Aorta (tissue), 5 donors: ENCODE measurements at places on chromosomes 13 and 19. TPM values are rescaled to one million over a fixed set of nuclear protein-coding genes. Genes with fewer than 3 reads are reported as not detected.

DNA sequence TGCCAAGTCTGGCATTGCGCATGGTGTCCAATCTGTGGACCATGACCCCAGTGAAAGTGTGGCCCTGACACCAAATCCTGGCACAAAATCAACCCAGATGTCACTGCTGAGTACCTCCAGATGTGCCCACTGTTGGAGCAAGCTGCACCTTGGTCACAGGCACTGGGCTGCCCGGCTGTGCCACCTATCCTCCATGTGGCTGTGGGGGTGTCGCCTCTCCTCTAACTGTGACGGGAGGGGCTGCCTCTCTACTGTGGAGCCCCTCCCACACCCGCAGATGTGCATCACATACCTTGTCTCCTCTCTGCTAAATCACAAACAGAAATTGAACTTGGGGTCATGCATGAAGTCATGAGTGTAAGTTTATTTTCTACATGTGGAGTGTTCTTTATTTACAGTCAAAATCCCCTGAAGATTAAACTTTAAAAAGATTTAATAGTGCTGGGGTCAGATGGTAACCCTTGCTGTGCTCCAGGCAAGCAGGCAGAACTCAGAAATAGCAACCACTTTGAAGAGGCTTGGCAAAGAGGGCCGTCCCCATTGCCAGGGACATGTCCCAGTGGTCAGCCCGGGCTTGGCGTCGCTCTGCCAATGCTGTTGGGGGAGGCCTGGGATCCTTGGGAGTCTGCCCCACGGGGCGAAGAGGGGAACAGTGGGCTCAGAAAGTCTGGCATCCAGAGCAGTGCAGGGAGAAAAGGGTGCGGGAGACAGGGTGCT is 46.4 kb upstream of the ZNF536 start:
- no peak for DNase-seq
- no peaks in the 10 kb centered on the region for H3K36me3 ChIP-seq
- H3K4me1 ChIP-seq: no peaks in the 10 kb centered on the region
- H3K4me3 ChIP-seq: no peak overlapping the region
- no peaks in the 10 kb centered on the region for H3K27me3 ChIP-seq

DNA sequence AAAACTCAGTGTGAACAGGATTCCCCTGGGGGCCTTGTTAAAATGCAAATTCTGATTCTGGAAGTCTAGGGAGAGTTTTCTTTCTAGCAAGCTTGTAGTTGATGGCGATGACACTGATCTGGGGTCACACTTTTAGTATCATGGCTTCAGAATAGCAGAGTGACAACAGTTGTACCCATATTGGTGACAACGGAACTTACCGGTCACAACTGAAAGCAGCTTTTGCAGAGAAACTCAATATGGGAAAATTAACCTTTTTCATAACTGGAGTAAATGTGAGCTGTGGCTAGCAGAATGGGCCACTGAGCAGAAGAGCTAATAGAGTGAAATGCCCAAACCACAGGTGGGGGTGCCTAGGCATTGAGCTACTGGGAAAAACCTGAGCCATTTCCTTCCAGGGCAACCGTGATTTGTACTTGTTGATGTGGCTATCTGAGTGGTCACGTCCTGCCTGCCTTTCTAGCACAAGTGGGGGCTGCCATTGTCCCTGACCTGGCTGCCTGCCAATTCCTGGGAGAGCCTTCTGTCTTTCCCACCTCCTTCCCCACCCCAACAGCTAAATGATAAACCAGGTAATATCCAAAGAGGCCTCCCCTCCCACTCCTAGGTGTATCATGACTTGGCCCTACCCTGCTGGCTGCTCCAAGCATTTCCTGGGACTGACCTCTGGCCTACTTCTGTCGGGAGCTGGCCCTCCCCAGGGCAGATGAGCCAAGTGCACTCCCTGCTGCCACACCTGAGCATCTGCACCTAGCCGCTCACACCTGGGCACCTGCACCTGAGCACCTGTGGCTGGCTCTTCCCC is 1.7 kb upstream of the SLC10A2 start:
- no peak overlapping the region for H3K4me3 ChIP-seq
- DNase-seq: no peak
- no peaks in the 10 kb centered on the region for H3K27me3 ChIP-seq
- H3K4me1 ChIP-seq: no peaks in the 10 kb centered on the region
- no peaks in the 10 kb centered on the region for H3K36me3 ChIP-seq

- no peak overlapping the region for H3K27ac ChIP-seq
- H3K4me1 ChIP-seq: peaks cover 2% of the 10 kb centered on the region
- H3K27me3 ChIP-seq: no peaks in the 10 kb centered on the region
- H3K36me3 ChIP-seq: peaks cover 23% of the 10 kb centered on the region
- no peak for DNase-seq
Observed at GRCh38 chr13:45337395-45337794, 3.6 kb downstream of the TPT1 start.

DNA sequence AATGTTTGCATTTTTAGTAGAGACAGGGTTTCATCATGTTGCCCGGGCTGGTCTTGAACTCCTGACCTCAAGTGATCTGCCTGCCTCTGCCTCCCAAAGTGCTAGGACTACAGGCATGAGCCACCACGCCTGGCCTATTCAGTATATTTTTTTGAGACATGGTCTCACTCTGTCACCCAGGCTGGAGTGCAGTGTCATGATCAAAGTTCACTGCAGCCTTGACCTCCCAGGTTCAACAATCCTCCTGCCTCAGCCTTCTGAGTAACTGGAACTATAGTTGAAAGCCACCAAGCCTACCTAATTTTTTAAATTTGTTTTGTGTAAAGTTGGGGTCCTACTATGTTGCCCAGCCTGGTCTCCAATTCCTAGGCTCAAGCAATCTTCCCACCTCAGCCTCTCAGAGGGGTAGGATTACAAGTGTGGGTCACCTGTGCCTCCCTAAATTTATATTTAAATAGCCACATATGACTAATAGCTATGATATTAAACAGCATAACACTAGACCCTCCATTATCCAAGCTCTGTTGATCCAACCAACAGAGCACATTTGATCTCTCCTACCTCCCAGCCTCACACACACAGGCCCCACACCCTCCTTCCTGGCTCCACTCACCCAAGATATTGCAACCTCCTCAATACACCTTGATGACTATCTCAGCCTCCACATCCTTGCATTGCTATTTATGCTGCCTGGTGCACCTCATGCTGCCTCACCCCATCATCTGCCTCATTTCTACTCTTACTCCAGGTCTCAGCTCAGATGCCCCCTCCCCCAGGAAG is 2.1 kb upstream of the CEACAM19 start:
- H3K4me3 ChIP-seq: no peak overlapping the region
- H3K36me3 ChIP-seq: no peaks in the 10 kb centered on the region
- H3K27ac ChIP-seq: no peak overlapping the region
- no peak for DNase-seq

GRCh38 chr19:1560286-1560882 is 7.7 kb downstream of the MEX3D start:
- H3K27ac ChIP-seq: no peak overlapping the region
- no peaks in the 10 kb centered on the region for H3K27me3 ChIP-seq
- H3K36me3 ChIP-seq: no peaks in the 10 kb centered on the region

Gene PSG7
- not detected for total RNA-seq

GRCh38 chr19:44602081-44602480 is 11.3 kb upstream of the IGSF23 start:
- DNase-seq: no peak
- no peak overlapping the region for H3K4me3 ChIP-seq
- H3K4me1 ChIP-seq: peaks cover 8% of the 10 kb centered on the region
- no peaks in the 10 kb centered on the region for H3K36me3 ChIP-seq

Gene APOC4
- not detected for total RNA-seq

- H3K4me3 ChIP-seq: no peak overlapping the region
- no peak overlapping the region for H3K27ac ChIP-seq
- no peaks in the 10 kb centered on the region for H3K27me3 ChIP-seq
- no peak for DNase-seq
Observed at GRCh38 chr13:79423801-79424642, 18.0 kb upstream of the RBM26 start.

DNA sequence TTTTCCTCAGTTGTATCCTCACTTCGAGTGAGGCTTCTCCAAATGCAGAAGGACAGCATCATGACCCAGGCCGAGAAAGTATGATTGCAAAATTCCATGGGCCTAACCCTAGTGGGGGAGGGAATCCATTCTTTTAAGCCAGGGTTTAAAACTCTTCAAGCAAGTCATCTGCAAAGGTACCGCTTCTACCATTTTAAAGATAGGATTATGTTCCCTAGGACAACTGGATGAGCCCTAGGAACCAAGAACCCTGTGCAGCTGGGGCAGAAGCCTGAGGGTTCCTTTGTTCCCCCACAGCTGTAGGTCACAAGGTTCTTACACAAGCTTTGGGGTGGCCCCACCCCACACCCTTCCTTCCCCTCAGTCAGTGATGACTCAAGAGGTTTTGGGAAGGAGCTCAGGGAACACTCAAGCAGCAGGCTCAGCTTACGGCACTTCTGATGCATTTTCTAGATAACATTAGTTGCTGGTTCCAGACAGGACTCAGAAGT is 13.5 kb downstream of the ARL11 start:
- H3K4me1 ChIP-seq: no peaks in the 10 kb centered on the region

Gene IGFL2
- total RNA-seq: not detected

DNA sequence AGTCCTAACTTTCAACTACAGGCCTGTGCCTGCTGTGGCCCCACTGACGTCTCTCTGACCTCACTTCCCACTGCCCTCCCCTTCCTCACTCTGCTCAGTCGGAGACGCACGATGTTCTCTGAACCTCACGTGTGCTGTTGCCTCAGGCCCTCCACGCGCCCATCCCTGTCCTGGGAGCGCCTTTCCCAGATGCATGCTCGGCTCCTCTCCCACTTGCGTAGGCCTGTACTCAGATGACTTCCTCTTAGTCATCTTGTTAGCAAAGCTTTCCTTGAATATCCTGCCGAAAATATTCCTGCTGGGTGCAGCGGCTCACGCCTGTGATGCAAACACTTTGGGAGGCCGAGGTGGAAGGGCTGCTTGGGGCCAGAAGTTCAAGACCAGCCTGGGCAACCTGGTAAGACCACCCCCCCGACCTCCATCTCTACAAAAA is 9.3 kb upstream of the SYT5 start:
- DNase-seq: no peak
- no peak overlapping the region for H3K27ac ChIP-seq
- no peak overlapping the region for H3K4me3 ChIP-seq
- H3K36me3 ChIP-seq: no peaks in the 10 kb centered on the region
- H3K27me3 ChIP-seq: no peaks in the 10 kb centered on the region
- H3K4me1 ChIP-seq: no peaks in the 10 kb centered on the region
